HAP-1 (cell line): ENCODE measurements at places on chromosomes 3 and 15.

- no peak for DNase-seq
These were observed 66.7 kb upstream of the GATA2 start for GRCh38 chr3:128559486-128560225.

- DNase-seq: no peak
These were observed 33.2 kb downstream of the ARNT2 start for GRCh38 chr15:80437334-80437891.

DNA sequence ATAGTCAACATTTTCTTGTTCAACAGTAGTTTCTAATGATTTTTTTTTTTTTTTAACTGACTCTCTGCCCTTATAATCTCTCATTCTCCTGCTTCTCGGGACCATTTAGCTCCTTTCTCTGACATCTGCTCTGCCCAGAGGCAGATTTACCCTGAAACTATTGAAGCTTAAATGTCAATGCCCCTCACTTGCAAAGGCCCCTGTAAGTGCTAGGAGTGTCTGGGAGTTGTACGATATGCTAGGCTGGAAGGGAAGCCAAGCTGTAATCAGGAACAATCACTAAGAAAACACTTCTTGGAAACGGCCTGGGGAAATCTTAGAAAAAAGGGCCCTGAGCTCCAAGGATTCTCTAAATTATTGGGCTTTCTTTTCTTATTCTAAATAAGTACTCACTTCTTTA, 5.8 kb upstream of the PLOD2 start:
- DNase-seq: no peak

DNA sequence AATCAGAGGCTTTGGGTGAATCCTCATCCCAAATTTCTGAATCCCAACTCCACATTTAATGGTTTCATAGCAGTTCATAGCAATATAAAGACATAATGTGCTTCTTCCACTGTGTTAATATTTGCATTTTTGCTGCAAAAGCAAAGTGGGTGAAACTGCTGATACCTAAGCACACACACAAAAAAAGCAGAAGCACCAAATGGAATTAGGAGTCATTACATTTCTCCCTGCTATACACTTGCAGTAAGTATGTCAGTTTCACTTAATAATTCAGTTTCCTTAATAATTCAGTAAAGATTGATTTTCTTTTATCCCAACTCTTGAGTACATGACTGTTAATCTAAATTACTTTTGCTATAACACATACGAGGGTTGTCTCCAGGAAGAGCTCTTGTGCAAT, 48.9 kb upstream of the ALCAM start:
- no peak for DNase-seq

GRCh38 chr3:150223558-150223957, 184.5 kb upstream of the TSC22D2 start:
- DNase-seq: no peak

DNA sequence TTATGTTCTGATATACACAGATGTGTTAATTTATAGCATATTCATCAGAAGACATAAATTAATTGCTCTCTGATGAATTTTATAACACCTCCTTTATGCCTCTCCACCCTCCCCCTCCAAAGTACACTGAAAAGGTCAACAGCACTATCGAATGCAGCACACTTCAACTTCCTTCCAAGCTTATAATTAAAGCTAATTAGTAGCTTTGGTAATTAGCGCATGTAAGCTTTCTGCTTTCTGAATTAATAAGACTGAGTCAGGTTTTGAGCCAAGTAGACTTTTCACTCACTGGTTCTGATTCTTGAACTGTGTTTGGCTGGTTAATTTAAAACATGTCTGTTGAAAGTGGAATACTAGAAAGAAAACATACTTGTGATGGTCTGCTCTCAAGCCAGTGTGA, 760.8 kb upstream of the CFAP20DC start:
- no peak for DNase-seq

DNA sequence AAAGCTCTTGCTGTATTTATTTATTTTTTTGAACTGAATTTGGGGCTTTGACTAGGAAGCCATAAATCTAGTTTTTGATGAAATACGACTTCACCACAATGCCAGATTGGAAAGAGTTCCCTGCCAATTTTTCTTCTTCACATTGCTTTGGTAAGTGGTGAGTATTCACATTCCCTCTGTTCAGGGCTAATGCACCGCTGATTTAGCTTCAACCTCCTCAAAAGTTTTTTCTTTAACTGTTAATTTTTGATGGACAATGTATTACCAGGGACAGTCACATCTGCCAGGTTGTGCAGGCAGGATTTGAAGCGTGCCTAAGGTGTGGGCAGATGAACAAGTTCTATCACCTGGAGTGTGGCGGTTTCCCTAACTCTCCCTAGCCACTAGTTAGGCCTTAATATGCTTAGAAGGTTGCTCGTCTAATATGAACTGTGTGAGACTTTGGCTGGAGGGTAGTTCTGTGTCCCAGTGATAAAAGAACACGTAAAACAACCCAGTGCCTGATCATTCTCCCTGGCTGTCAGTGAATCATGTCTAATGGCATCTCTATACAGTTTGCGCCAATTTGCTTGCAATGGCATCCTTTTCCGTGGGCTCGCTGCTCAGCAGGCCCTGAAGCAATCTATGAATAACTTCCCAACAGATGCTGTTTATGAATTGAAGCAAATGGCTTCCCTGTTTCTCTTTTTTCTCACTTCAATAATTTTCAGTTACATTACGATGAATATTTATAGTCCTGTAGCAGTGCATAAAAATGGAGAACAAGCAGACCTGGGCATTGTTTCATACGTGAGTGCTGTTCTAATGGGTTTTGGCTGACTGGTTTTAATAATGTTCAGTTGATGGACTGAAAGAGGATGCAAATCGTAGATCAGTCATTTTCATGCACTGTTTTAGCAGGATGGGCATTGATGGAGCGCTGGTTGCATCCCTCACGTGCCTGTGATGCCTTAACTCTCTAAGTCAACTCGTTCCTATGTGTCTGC, 243.2 kb upstream of the SUCLG2 start:
- DNase-seq: no peak

GRCh38 chr3:194475978-194476377, 10.8 kb downstream of the ATP13A3 start:
- no peak for DNase-seq

DNA sequence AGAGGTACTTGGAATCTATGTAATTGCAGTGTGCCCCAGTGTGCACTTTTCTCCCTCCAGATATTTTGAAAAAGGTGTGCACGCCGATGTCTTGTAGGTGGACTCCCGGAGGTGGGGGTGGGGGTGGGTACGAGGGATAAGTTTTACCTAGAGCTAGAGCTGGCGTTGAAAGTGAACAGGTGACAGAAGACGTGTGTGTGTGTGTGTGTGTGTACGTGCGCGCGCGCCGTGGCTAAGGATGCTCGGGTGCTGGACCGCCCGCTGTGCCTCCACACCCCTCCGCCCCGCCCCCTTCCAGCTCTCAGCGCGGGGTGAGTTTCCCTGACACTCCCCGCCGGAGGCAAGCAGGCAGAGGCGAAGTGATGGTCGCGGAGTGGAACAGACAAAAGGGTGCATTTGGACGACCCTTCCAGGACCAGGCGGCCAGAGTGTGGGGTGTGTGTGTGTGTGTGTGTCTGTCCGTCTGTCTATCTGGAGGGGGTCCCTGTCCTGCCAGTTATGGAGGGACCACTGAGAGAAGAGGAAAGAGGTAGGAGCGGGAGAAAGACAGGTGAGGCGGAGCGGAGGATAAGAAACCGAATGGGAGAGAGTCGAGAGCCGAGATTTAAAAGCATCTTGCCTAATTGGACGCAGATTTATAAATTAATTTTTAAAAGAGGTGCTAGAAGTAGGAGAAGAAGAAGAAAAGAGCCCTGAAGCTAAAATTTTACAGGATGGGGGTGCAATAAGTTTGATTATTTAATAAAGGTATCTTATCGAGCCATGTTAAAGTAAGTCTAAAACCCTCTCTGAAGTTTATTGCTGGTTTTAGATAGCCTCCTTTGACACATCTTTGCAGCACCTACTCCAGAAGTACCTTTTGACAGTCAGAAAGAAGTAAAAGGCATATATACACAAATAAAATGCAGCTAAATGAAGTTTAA, 335.8 kb upstream of the THRB start:
- DNase-seq: no peak

GRCh38 chr3:54527521-54527920, 400.3 kb downstream of the LRTM1 start:
- no peak for DNase-seq

DNA sequence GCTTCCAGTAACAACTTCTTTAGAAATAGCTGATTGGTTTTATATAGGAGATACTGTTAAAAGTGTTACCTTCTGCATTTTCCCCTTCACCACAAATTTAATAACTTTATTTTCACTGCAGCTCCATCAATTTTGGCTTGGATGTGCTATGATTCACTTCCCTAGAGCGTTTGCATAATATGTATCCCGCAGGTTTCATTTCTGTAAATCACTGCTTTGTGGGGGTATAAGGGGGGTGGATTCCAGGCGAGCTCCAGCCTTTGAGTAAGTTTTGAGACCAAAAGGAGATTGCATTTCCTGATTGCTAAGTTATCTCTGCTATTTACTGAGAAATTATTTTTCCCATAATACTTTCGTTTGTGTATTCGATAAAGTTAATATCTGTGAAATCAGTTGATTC, 232.6 kb downstream of the TBL1XR1 start:
- no peak for DNase-seq

GRCh38 chr15:51234176-51234927, 104.0 kb downstream of the CYP19A1 start:
- DNase-seq: no peak

- no peak for DNase-seq
These were observed 808.7 kb downstream of the GRM7 start for GRCh38 chr3:7669641-7670040.

DNA sequence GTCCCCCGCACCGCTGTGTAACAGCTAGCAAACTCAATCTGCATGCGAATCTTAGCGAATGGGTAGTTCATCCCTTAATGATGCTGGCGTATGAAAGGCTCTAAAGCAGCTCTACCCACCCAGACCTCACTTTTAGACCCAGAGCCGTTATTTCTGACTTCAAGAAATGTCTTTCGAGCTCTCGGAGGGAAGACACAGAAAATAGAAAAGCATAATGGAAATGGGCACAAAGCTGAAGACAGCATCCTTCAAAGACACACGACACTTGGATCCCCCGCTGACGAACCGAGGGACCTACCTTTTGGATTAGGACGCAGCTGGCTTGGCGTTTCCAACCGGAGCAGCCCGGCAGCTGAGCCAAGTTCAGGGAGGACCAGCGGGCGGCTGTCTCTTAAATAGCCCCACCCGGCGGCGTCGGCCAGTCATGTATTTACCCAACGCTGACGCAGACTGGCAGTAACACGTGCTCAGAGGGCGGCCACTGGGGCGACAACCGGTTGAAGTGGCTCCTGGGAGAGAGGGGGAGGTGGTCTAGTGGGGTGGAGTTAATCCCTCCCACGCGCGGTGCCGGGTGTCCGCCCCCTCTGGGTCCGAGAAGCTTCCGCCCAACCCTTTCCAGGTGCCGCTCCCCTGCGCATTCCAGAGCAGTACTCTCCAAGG, 1.5 kb downstream of the CCK start:
- peak; percentile 11 for DNase-seq

GRCh38 chr3:44058022-44058867, 183.4 kb upstream of the TOPAZ1 start:
- DNase-seq: no peak

- DNase-seq: no peak
These were observed 241.3 kb downstream of the NEK10 start for GRCh38 chr3:27127879-27128278.

- DNase-seq: no peak
These were observed 110.9 kb upstream of the PHLDB2 start for GRCh38 chr3:111748132-111748531.

DNA sequence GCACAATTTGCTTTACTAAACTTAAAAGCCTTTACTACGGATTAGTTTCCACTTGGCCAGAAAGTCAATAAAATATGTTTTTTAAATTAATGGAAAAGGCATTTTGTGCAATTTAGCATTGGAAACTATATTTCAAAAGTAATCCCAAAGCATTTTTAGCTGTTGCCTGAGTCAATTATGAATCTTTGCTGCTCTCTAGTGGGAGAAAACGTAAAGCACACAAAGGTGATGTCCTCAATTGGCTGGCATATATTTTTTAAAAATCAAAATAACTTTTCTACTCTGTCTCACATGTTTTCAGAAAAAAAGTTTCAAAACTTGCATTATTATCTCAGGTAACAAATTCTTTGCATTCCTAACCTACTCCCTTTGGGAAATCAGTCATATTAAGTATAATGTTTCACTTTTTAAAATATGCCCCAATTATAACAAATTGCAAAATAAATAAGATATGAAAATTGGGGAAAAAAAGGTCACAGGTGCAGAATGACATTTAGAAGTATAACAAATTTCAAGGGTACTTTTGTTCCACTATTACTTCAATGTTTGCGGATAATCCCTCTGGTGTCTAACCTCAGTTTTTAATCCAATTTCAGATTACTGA, 47.2 kb upstream of the TEX55 start:
- peak; percentile 36 for DNase-seq

DNA sequence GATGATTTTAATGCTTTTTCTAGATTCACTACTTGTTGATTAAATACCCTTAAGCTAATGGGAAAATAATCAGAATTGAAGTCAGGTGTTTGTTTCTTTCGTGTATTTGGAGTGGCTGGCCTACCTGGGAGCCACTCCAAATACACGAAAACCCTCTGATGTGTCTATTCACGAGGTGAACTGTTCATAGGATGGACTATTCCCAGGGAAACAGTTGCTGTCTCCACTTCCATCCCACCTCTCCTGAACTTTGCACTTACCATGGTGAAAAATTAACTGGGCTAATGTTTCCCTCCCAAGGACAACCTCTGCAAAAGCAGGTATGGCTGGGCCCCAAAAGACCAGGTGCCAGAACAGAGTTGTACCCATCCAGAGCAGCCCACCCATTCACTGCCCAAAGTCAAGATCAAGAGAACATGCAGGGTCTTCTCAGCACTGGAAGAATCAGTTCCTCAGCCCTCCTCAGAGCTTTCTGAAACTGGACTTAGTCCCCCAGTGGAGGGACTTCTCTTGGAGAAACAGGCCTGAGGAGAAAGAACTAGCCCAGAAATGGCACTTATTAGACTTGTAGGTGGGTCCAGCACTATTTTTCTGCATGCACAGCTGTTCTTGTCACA, 2.9 kb upstream of the SMAD3 start:
- DNase-seq: no peak

GRCh38 chr3:153673853-153674252, 447.3 kb upstream of the ARHGEF26 start:
- DNase-seq: no peak

GRCh38 chr15:92586966-92587365, 68.6 kb downstream of the FAM174B start:
- DNase-seq: no peak

DNA sequence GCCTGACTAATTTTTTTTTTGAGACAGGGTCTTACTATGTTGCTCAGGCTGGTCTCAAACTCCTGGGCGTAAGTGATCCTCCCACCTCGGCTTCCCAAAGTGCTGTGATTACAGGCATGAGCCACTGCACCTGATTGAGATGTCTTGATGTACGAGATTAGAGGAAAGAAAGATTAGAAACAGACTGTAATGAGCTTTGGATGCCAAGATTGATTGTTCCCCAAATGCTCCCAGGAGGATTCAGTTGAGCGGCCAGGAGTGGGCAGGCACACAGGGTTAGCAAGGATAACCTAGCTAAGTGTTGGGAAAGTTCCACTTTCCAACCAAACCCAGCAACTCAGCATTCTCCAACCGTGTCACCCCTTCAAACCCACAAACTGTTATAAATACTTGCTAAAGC, 63.7 kb downstream of the SRGAP3 start:
- DNase-seq: no peak
